GM10248 (cell line): ENCODE measurements at places on chromosomes 16 and 17.

GRCh38 chr17:29958947-29959657 lies 17.7 kb downstream of the EFCAB5 start:
- no peak for DNase-seq

DNA sequence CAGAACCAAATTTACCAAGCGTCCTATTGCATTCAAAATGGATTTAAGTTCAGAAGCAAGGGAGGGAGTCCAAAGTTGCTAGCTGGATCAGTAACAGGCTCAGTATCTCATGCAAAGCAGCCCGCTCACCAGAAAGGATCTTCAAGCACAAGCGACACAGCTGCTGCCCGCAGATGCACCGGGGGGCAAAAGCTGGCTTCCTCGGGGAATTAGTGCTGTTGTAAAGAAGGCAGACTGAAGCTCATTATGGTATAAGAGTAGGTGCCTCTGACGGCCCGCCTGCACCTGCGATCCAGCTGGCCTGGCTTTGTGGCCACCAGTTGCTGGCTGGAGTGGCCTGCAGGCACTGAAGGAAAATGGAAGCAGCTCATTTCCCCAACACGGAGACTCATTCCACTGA lies 128.4 kb upstream of the RCVRN start:
- peak; percentile 37 for DNase-seq

- no peak for DNase-seq
These were observed 108.8 kb downstream of the AMFR start for GRCh38 chr16:56316545-56316944.

DNA sequence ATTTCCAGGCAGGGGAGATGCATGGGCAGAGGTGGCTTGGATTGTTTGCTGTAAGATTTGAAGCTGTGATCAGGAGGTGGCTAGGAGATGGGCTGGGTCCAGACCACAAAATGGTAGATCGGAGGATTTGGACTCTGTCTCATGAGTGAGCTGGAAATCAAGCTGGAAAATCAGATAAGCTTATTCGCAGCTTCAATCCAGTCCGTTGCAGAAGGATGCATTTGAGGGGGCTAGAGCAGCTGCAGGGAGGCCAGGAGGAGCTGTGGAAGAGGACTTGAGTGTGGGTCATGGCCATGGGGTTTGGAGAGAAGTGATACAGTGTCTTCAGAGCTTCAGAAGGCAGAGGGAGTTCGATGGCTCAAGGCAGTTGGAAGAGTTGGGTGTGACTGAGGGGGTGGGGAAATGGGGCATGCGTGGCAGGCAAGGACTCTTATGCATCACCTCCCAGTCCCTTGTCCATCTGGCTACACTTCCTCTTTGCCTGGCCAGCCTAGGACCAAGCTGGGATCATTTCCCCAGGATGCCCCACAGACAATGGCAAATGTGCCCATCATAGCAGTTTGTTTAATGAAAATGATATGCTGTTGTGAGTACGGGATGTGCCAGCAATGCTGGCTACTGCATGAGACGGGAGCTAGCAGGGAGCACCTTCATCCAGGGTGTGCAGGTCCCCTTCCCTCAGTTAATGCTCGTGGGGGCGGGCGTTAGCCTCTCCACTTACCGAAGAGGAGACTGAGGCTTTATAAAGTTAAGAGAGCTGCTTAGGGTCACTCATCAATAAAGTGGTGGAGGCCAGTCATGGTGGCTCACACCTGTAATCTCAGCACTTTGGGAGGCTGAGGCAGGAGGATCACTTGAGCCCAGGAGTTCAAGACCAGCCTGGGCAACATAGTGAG lies 20.6 kb downstream of the QPRT start:
- no peak for DNase-seq

DNA sequence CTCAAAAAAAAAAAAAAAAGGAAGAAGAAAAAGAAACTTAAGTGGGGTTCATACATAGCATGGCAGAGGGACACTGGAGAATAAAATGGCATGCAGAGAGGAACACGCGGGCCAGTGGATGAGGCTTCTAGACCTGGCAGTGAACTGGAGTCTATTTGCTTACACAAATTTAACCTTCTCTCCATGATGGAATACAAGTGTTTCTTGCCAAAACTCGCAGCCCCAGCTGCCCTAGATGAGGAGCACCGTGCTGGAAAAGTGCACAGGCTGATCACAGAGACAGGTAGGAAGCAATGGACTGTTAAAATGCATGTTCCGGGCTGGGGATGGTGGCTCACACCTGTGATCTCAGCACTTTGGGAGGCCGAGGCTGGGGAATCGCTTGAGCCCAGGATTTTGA lies 9.3 kb downstream of the SSTR2 start:
- no peak for DNase-seq

- no peak for DNase-seq
These were observed 7.9 kb upstream of the KCNJ16 start for GRCh38 chr17:70067134-70067533.

DNA sequence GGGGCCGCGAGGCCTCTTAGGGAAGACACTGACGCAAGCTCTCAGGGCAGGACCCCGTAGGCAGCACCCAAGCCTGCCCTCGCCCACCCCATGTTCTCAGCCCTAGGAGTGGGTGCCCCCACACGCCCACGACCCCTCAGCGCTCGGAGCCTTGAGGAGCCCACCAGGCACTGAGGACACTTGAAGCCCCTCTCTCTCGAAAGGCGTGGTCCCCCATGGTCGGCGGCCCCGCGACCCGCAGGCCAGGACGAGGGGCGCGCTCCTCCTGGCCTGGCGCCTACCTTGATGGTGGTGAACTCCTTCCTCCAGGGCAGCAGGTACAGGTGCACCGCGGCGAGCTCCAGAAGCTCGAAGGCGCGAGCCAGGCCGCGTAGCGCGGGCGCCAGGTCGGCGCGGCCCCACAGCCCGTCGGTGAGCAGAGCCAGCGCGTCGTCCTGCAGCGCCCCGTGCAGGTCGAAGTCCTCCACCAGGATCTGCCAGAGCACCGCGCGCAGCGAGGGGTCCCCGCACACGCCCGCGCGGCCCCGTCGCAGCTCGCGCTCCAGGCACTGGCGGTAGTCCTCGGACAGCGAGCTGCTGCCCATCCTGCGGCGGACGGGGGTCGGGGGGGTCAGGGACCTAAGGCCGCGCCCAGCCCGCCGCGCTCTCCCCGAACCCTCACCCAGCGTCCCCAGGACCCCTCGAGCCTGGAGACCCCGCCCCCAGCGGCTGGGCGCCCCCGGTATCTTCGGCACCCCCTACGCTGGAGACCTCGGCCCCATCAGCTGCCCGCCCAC lies 668 bp downstream of the SPATA2L start:
- peak; percentile 65 for DNase-seq

DNA sequence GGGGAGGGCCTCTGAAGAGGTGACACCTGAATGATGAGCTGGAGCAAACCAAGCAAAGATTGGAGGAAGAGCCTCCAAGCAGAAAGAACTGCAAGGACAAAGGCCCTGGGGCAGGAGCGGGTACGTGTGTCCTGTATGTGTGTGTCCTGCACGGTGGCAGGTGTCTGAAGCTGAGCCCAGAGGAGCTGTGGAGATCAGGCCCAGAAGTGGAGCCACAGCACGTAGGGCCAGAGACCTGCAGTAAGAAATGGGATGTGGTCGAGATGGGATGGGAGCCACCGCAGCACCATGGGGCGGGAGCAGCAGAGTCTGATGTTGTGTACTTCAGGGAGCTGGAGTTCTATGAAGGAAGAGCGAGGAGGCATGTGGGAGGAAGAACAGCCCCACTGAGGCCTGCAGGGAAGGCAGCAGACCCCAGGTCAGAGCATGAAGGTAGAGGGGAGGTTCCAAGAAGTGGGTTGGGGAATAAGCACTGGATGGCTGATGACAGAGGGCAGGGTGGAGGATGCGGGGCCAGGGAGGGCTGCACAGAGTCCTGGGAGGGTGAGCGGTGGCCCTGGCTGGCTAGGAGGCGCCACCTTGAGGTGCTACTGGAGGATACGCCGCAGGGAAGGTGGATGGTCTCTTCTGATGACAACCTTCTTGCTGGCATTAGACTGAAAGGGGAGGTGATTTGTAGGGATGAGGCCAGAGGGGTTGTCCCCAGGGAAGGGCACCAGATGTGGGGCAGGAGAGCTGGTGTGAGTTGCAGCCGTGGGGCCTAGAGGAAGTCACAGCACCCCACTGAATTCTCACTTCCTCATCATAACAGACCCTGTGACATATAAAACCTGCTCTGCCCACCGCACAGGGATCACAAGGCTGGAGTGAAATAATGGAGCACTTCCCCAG lies 10.6 kb upstream of the CETP start:
- peak; percentile 78 for DNase-seq

DNA sequence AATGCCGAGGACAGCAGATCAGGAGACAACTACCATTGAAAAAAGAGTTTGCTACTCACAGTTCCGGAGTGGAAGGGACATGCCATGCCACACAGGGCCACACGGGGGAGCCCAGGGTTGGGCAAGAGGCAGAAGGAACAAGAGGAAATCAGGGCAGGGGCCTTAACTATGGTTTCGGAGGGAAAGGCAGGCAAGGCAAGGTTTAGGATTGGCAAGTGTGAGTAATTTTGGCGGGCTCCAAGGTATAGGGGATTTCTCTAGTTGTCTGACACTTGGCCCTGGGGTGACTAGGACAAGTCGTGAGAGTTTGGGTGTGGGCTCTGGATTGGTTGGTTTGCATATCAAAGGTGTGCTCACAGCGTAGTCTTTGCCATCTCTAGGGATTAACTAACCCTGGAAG lies 27.0 kb upstream of the NTN1 start:
- peak; percentile 67 for DNase-seq

- no peak for DNase-seq
These were observed 433.9 kb upstream of the MAF start for GRCh38 chr16:80034469-80034826.

GRCh38 chr16:11869353-11870228 lies 18.2 kb upstream of the RSL1D1 start:
- DNase-seq = no peak

GRCh38 chr17:44350733-44351226 lies 5.7 kb downstream of the GRN start:
- peak; percentile 84 for DNase-seq

DNA sequence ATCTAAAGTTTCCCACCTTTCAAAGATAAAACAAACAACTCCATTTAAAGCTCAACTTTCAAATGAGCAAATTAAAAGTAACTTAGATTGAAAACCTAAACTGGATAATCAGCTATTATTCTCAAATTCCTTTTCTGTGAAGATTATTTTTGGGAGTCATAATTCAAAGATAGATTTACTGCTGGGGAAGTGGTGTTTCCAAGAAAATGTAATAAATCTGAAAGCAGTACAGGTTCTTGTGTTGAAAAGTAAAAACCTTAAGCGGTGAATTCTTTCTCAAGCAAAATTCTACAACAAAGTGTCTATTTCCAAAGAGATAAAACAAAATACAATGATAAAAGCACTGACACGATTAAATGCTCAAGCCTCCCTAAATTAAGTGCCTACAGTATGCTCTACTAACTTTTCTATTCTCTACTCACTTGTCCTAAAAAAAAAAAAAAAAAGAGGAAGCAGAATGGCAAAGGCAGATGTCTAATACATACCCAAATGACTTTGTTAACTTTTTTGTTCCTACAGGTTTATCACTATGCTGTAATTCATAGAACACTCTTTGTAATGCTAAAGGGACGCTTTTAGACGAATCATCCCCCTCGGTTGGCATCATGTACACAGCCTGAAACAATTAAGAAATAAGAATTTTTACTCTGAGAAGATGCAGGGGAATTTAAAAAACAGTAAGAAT lies 34.5 kb downstream of the LITAFD start:
- no peak for DNase-seq

GRCh38 chr17:80313160-80313829 lies 52.6 kb downstream of the RNF213 start:
- no peak for DNase-seq

- DNase-seq = no peak
These were observed 4.7 kb downstream of the RPL13 start for GRCh38 chr16:89565256-89565505.

- DNase-seq = no peak
These were observed 1.8 kb downstream of the RABEP2 start for GRCh38 chr16:28923231-28923587.

GRCh38 chr16:9497750-9498149 lies 406.3 kb downstream of the HAPSTR1 start:
- no peak for DNase-seq

- no peak for DNase-seq
These were observed 11.2 kb downstream of the CBFB start for GRCh38 chr16:67040166-67040565.

- no peak for DNase-seq
These were observed 21.7 kb upstream of the ACSF3 start for GRCh38 chr16:89071686-89072547.

DNA sequence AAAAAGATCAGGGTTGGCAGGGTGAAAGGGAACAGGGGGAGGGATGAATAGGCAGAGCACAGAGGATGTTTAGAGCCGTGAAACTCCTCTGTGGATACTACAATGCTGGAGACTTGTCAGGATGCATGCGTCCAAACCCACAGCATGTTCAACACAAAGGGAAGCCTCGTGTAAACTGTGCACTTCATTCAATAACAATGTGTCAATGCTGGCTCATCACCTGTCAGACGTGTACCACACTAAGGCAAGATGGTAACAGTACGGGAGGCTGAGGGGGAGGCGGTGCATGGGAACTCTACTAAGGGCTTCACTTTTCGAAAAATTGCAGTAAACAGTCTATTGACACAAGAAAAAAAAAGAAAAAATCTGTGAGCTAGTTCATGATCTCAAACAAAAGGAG lies 63.7 kb downstream of the C16orf95 start:
- no peak for DNase-seq

DNA sequence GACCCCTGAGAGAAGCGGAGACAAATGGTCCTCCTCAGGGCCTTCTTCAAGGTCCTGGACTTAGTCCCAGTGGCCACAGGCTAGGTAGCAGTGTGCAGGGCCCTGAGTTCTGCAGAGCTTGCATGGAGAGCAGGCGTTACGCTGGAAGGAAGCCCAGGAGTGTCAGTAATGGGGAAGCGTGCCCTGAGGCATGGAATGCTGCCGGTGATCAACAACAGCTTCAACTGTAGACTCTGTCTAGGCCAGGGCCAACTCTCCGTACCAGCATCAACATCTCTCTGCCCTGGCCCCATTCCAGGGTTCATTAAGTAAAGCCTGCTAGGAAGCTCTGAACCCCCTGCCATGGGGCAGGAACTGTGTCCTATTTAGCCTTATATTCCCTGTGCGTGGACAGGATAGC lies 568 bp upstream of the TNK1 start:
- no peak for DNase-seq

GRCh38 chr17:76843703-76844484 lies 24.3 kb upstream of the MGAT5B start:
- no peak for DNase-seq

DNA sequence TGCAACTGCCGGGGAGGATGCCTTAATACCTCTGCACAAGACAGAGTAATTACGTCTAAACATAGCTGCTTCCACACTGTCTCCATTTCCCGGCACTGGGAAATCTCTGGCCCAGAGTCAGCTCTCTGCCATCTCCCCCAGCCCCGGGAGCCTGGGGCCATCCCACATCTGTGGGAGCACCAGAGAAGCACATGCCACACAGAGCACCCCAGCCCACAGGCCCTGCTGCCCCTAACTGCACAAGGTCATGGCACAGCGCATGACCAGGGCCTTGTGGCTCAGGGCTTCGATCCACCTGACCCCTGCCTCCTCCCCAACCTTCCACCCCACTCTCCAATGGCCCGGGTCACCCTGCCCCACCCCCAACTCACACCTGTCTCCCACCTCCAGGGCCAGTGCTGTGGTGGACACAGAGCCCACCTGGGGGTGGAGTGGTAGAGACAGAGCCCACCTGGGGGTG lies 36.6 kb upstream of the RBFOX3 start:
- DNase-seq = no peak
